ENCODE measurements at places on chromosomes 4 and X. TPM values are rescaled to one million over a fixed set of nuclear protein-coding genes. Genes with fewer than 3 reads are reported as not detected.

ZFYVE28 gene
- 5.7 TPM for total RNA-seq

DCHS2 gene
- 12.2 TPM for total RNA-seq

KCTD8 gene
- total RNA-seq = 24.0 TPM

SYTL5 gene
- 1.1 TPM for total RNA-seq

XPNPEP2 gene
- total RNA-seq = 1.5 TPM
